ENCODE measurements at places on chromosomes 6 and 20.

- DNase-seq, result no peak
These were observed 164.8 kb upstream of the MAN1A1 start for GRCh38 chr6:119514345-119514744.

- DNase-seq, result no peak
These were observed 183.1 kb downstream of the ADGB start for GRCh38 chr6:146781836-146782235.

DNA sequence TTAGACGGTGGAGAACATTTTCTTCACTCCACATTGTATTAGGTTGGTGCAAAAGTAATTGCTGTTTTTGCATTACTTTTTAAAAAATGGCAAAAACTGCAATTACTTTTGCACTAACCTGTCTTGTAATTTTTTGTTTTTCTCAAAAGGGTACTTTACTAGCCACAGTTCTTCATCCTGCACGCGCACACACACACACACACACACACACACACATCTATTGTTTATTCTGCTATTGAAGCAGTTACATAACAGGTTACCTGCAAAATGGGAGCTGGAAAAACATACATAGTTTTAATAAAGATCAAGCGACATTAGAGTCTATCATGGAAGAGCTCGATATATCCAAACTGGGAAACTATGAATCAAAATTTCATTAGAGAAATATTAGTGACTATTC, 235.2 kb downstream of the SIM1 start:
- DNase-seq, result no peak

DNA sequence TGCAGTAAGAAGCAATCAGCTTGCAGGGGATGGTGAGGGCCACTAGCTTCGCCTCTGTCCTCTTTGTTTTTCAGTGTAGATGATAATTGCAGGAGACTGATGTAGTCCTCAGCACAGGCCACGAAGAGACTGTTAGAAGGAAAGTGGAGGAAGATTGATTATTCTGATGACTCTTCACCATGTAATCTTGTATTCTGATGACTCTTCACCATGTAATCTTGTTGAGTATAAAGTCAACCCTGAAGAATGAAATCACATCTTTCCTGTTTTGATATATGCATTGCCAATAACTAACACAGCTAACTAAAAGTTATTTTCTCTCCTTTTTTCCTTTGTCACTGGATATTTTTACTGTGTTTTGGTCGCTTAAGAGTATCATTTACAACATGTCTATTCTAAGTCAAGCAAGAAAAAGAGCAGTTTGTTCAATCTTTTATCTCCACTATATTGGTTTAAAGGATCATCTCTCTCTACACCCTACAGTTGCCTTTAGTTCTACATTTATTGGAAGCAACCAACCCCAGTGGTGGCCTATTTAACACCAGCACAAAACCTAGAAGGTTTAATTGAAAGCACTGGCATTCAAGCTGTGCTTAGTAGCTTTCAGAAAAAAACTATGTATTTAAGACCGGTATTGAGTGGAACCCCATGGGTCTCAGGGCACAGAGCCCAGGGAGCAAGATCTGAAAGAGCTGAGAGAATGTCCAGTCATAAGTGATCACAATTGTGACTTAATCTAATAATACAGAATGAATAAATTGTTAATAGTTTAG, 107.2 kb upstream of the BTBD3 start:
- DNase-seq, result no peak

GRCh38 chr6:150899231-150899630, 33.7 kb downstream of the MTHFD1L start:
- DNase-seq, result no peak

DNA sequence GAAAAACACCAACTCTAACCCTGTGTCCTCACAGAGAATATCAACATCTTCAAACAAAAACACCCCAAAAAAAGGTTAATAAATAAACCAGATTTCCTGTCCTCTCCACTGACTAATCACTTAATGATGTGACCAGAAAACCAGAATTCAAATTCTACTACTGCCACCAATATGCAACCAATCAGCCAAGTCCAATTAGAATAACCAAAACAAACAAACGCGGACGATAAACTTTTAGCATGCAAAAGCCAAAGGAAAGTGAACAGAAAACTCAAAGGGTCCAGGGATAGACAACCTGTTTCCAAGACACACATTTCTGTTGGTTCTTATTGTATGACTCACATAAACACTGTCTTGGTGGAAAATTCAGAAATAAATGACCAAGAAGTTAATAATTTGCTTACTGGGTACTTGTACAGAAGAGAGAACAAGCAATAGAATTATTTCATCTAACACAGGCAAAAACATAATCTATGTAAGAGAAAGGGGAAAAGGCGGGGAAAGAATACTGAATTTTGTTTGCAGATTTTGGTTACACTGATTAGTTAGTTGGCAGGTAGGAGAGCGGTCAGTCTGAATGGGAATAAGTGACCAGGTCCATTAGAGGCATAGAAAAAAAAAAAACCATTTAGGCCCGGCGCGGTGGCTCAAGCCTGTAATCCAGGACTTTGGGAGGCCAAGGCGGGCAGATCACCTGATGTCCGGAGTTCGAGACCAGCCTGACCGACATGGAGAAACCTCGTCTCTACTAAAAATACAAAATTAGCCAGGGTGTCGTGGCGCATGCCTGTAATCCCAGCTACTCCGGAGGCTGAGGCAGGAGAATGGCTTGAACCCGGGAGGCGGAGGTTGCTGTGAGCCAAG, 34.1 kb downstream of the HFE start:
- DNase-seq, result no peak

- no peak for DNase-seq
These were observed 38.7 kb downstream of the RGS17 start for GRCh38 chr6:153092082-153093013.

DNA sequence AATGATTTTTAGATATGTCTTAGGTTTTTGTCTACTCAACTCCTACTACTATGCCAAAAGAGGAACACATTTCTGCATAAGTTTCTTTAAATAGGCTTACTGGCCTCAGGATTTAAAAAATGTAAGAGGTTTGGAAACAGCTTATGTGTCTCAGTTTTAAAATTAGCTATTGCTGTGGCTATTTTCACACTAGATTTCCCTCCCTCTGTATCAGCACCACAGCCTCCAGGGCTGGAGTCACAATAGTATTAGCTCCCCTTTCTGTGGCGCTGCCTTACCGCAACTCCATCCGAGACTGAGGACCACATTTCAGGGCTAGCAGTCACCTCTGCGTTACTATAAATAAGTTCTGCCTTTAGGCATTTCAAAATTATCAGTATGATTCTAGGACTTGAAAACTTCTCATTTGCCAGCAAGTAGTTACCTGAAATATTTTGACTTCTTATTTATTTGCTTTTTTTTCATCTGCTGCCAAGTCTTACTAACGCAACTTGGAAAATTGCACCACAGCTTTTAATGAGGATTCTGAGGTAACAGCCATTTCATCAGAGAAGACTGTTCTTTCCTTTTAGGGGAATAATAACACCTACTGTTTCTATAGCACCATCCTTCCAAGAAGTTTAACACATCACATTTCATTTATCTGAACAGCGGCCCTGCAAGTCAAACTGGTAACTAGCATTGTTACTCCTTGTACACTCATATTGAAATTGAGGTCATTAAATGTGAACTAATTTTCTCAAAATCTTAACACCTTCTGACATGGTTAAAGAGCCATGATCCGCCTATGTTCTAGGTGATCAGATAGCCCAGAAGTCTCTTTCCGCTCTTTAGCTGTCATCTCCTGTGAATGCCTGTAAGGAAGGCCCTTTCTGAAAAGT, 105.9 kb downstream of the GJA10 start:
- no peak for DNase-seq

DNA sequence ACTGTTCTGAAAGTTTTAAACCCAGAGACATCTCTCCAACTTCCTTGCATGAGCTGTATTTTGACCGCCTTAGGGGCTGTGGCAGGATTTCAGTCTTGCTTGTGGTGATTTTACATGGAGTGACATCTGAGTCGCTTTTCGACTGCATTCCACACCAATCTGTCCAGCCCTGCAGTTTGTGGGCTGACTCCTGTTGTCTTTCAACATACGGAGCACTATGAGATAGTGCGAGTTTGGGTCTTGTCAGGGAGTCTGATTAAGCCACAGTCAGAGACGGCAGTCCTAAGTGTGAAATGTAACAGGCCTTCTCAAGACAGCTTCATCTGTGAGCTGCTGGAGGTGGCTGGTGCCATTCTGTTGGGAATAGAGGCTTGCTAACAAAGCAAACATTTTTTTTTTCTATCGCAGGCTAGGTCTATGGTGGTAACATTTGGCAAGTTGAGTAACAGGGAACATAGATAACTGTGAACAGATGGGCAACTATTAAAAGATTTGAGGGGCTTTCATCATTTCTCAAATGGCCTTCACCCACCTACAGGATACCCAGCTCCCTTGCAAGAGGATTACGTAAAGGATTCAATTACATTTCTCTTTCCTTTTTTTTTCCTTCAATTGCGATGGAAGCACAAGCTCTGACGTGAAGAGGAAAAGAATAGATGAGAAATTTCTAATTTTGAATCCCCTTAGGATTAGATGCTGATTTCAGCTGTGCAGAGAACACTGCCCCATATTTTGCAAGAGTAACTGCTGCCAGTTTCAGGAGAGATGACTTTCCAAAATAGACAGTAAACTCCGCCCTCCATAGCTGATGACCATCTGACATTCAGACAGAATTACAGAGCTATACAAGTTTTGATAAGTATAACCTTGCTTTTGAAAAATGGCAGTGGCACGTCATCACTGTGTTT, 25.1 kb downstream of the CAP2 start:
- DNase-seq, result no peak

DNA sequence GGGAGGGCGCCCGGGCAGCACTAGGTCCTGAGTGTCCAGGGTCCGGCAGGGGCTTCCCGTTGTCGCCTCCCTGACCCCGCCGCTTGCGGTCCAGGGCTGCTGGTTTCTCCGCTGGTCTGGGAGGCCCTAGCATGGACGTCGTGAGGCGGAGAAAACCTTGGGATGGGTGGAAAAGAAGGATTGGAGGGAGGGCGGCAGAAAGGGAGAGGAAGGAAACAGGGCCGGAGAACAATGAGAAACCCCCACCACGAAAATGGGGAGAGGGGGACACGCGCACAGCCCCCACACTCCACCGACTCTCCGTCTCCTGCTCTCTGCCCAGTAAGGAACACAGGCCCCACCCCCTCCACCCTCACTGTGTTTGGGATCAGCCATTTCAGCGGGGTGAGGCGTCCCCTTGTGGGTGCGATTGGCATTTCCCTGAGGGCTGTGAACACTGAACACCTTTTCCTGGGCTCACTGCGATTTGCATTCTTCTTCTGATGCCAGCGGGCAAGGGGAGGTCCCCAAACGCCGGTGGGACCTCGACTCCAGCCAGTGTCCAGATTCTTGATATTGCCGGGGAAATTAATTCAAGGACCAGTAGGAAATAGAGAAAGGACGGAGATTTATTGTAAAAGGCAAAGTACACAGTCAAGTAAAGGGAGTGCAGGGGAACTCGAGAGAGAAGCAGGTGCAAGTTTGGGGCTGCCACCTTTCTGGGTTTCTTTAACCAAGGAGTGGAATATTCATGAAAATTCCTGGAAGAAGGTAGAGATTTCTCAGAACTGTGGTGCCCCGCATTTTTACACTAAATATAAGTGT, 3.3 kb upstream of the RAET1G start:
- DNase-seq, result peak; percentile 88

DNA sequence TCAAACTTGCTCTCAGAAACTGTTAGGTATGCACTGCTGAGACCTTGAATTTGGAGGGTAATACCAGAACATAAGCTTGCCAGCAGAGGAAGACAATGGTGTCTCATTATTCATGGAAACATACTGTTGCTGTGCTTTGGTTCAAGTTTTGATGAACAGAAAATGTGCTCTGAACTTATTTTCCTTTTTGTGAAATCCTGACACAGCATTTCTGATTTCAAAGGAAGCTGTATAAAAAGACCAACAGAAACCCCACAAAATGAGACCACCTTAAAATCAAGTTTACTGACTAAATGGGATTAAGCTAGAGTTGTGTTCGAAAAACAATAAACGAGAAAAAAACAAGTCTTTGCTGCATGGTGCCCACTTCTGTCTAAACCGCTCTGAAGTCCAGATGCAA, 70.3 kb downstream of the PRDM1 start:
- DNase-seq, result no peak

GRCh38 chr20:47008842-47009518, 114.3 kb downstream of the EYA2 start:
- DNase-seq, result no peak

GRCh38 chr6:104531646-104532045, 328.1 kb downstream of the HACE1 start:
- no peak for DNase-seq

- DNase-seq, result no peak
These were observed 838 bp downstream of the AHCY start for GRCh38 chr20:34302312-34302722.

DNA sequence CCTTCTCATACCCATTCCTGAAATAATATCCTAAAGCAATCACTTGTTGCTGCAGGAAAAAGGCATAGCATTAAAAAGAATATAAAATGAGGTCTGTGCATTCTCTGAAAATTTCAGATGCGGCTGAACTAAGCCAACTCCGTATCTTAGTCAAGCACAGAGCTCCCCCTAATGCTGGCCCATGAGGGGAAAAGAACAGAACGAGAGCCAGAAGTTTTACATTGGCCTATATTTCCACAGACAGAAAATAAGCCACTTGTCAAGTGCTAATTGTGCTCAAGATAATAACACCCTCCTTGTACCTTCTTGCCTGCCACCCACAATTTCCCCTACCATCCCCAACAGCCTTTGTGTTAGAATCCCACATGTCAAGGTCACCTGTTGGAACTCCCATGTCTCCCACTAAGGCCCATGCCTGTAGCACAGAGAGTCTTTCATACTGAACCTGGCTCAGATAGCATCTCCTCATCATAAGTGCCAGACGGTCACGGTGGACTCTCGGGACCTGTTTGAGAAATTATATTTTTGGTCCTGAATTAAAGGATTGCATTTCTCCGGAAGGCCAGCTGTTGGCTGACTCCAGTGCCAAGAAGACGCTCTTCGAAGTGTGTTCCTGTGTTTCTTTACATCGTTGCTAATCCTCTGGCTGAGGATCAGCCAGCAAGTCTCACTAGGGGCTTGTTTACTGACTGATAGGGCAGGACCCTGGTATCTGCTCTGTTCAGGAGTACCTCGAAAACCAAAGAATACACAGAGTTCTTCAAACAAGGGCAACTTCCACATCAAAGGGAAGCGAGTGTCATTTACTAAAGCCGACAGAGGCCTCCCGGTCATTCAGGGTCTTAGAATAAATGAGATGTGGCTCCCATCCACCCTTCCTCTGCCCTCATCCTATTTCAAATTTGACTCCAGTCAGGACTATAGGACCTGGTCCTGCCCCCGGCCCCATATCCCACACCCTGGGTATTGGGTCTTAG, 183.4 kb upstream of the FBXL4 start:
- DNase-seq, result no peak

- no peak for DNase-seq
These were observed 2.8 kb downstream of the SNAI1 start for GRCh38 chr20:49985617-49986016.

DNA sequence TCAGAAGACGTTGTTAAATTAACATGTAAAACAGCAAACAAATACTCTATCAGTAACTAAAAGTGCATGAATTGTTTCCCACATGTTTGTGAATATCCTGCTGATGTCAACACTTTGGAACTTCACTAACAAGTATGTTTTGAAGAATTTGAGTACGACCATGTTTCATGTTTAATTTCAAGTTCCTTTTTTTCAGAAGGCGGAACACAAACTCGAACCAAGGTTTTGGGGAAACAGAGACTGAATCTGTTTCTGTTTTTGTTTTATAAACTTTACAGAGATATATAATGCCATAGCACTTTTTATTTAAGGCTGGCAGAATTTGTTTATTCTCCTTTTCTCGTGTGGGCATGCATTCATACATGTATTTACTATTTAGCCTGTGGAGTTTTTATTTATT, 509.3 kb upstream of the CITED2 start:
- DNase-seq, result no peak

GRCh38 chr6:145212813-145213212, 522.5 kb downstream of the EPM2A start:
- no peak for DNase-seq

- DNase-seq, result no peak
These were observed 199.8 kb downstream of the SMOC2 start for GRCh38 chr6:168640768-168641167.
